Large intestine (tissue), 12 donors: ENCODE measurements at places on chromosomes 1 and 21.

DNA sequence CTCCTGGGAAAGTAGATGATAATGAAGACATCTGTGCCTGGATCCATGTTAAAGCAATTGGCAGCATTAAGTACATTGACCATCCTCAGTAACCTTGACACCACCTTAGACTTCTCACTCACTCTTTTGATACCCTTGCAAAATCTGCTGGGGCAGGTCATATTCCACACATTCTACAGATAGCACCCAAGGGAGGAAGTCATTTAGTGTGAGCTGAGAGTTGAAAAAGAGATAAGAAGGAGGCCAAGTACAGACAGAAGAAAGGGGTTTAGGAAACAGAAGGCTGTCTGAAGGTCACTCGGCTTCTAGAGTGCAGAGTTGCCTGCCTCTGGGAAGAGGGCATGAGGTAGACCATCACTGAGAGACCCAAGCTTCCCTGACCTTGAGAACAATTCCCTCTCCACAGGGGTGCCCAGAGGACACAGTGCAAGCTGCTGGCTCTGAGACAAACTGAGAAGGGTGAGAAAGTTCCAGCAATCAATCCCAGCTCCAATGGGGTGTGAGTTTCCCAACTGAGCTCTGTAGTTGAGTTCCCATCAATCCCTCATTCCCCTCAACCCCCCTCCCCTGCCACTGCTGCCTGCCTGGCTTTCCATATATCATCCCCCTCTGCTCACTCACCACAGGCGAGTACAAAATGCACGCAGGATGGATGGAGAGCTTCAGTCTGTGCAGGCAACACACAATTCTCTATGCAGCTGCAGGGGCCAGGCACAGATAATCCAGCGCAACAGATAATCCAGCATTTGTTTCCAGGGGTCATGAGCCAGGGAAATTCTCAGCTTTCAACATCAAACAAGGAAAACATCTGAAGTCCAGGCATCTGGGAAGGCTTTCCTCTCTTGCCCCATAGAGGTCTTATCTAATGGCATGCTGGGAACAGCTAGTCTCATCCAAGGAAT is 7.4 kb upstream of the MOB3C start:
- DNase-seq, result no peak

- DNase-seq, result no peak
Observed at GRCh38 chr1:5961601-5962000, 30.6 kb downstream of the NPHP4 start.

DNA sequence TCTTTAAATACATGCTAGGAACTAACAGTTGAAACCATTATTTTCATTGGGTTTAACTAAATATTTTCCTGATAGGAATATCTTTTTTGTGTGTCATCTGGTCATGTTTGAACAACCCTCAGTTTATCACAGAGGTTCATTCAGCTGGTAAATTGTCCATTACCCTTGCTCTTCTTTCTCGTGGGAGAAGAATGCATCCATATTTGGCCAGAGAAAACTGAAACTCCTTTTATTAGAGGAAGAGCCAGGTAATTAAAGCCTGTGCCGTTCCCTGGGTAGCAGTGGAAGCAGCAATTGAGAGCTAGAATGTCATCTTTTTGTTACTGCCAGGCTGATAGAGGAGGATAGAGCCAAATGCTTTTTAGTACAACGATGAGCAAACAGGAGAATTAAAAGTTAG is 587.2 kb upstream of the ZRANB2 start:
- no peak for DNase-seq

GRCh38 chr1:186165303-186165702 is 209.8 kb downstream of the TPR start:
- no peak for DNase-seq

DNA sequence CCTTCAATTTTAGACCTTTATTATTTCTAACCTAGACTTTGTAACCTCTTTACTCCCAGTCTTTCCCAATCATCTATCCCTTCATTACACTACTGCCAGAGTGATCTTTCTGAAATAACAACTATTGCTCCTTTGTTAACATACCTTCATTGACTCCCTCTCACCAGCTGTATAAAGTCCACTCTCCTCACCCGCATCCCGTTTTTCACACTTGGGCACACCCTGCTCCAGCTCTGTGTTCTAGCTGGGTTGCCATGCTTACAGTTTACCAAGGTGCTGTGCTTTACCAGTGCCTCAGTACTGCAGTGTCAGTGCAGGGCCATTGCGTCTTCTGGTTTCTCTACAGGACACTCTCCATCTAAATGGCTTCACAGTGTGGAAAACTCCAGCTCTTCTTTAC is 148.2 kb downstream of the NFIA start:
- DNase-seq, result peak; percentile 61

- no peak for DNase-seq
Observed at GRCh38 chr21:44439211-44439600, 16.1 kb upstream of the LRRC3 start.

DNA sequence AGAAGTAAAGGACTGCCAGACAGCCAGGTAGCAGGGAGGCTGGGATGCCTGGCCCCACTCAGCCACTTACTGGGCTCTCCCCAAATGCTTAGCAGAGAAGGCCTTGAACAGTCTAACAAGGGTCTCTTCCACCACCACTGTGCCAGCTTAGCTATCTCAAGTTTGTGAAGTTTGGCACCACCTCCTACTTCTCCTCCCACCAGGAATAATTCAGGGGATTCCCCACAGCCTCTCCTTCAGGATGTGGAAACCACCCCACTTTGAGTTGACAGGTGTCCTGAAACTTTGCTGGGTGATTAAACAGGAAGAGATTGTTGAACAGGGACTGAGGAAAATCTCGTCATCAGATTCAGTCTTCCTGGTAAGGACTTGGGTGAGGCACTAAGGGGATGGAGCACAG is 59.4 kb upstream of the ATP1B1 start:
- DNase-seq, result peak; percentile 25
